ENCODE measurements at places on chromosomes 1 and 21.

- DNase-seq = no peak
Observed at GRCh38 chr1:117113199-117113598, 8.3 kb downstream of the TRIM45 start.

DNA sequence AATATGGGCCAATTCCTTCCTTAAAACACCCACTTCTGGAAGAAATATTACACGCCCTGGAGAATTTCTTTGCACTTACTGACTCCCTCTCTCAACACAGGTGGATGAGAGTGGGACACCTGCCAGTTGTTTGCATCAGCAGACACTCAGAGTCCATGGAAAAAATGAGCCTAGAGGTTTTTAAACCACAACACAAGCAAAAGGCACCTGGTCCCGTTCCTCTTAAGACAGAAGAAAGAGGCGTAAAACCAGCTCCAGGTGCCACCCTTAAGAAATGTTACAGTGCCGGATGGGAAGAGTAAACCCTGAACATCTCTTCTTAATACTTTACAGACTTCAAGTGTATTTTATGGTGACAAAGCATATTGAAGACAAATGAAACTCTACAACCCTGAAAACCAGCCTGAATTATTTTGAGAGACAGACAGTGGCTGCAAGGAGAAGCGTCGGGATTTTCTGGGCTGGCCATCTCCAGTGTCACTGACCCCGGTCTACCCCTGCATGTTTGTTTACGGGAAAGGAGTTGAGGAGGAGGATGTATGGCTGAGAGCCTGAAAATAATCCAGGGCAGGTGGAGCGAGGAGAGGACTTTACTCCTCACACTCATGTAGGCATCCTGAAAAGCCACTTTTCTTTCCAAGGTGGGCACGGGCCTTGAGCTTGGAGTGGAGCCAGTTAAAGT, 7.8 kb upstream of the RIPK4 start:
- no peak for DNase-seq

DNA sequence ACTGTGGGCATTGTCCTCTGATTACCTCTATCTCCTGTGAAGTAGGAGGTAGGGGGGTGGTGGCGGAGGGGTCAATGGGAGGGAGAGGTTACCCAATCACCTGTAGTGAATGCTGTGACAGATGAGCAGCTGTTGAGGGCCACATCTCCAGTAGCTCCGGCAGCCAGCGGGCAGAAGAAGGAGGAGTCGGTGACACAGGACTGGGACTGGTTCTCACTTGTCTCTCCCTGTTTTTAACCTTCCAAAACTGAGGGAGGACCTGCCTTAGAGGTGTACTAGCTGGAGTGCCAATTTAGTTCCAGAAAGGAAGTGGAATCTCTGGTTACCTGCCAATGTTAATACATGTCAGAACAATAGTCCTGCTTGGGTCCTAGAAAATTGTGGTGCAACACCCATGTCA, 56.2 kb upstream of the ENAH start:
- no peak for DNase-seq

DNA sequence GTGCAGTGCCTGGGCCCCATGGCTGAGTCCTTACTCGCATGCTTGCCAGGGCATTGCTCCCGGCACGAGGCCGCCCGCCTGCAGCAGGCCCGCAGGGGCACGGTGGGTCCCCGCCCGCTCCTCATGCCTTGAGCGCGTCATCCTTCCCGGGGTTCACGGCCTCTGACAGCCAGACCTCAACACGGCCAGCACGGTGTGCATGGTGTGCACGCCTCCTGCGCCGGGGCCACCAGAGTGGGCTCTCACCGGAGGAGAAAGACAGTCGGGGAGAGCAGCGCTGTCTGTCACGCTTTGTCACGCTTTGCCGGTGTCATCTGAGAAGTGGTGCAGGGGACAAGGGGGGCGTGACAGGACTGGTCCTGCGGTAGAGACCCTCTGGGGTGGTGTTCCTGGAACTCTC, 11.9 kb upstream of the COL18A1 start:
- no peak for DNase-seq

DNA sequence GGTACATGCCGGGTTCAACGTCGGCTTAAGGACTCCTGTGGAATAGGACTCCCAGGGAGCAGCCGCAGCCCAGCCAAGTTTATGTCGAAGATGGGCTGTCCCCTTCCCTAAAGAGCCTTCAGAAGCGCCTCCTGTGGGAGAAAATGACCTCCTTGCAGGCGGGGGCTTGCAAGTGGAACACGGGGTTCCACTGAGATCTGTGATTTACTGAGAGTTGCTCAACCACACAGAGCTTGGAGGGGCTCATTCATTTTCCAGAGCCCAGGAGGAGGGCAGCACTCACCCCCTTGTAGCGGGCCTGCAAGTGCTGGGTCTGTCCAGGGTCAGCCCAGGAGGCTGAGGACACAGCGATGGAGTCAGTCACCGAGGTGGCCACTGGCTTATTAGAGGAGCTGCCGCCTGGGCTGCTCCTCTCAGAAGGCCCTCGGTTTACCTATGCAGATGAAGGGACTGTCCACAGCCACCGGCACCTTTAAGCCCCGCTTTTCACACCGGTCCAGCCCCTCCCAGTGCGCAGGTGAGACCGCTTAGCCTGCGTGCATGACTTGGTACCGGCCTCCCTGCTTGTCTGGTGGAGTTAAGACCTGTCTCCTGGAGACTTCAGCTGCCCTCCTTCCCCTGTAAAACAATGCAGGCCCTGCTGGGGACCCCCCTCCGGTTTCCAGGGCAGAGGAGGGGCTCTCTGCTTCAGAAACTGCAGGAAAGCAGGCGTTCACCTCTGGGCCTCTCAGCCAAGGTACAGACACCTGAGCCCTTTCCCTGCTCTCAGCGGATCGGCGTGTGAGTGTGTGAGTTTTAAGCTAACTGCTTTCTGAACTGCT, 57.5 kb downstream of the ATP5PO start:
- no peak for DNase-seq

DNA sequence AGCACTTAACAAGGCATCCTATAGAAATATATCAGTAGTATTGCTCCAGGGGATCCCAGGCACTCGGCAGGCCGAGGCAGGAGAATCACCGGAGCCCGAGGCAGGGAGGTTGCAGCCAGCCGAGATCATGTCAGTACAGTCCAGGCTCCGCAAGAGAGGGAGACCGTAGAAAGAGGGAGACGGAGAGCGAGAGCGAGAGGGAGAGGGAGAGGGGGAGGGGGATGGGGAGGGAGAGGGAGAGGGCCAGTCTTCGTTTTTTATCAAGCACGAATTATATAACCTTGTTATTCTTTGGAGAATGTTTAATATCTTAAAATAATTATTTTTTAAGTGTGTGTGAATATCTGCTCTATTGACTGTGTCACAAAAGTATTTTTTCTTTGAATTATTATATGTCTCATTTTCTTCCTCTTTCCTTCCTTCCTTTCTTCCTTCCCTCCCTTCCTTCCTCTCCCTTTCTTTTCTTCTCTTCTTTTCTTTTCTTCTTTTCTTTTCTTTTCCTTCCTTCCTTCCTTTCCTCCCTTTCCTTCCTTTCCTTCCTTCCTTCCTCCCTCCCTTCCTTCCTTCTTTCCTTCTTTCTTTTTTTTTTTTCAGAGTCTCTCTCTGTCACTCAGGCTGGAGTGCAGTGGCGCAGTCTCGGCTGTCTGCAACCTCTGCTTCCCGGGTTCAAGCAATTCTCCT, 233.7 kb downstream of the SRGAP2C start:
- no peak for DNase-seq

DNA sequence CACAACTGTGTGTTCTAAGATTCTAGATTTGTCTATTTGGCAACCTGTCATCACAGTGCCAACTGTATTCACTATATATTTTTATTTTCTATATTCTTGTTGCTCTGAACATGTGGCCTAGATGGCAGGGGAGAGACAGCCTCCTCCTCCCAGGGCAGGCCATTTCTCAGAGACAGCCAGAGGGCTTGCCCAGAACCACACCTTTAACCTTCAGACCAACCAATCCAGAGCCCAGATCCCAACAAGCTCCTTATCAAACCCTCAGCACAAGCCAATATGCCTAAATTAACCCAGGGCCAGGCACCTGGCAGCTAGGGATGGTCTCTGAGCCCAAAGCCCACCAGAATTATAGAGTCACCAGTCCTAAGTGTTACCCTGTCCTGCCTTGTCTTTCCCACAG, 19.3 kb downstream of the TRIM11 start:
- DNase-seq = no peak

DNA sequence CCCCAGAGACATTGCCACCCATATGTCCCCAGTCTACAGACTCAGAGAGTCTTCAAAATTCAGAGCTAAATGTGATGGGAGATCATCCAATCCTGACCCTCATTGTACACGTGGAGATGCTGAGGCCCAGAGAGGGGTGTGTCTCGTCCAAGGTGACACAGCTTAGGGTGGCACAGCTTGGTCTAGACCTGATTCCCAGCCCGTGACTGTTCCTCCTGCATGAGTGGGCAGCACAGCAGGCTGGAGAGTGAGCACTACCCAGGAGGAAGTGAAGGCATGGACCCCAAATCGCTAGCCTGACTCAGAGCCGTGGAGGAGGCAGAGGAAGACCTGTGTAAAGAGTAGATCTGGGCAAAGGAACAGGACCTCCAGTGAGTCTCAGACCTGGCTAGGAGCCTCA, 16.4 kb downstream of the S100A7 start:
- DNase-seq = no peak

- DNase-seq = no peak
Observed at GRCh38 chr1:59552007-59552406, 255.1 kb downstream of the FGGY start.

DNA sequence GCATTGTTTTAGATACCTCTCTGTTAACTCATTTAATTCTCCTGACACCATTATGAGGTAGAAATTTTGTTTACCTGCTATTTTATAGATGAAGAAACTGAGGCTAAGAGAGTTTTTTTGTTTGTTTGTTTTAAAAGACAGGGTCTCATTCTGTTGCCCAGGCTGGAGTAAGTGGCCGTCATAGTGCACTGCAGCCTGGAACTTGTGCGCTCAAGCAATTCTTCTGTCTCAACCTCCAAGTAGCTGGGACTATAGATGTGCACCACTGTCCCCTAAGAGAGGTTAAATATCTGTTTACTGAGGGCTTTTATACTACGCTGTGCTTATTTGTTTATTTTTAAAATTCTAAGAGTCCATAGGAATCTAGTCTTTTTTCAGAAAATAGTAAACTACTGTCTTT, 43.7 kb upstream of the CACYBP start:
- no peak for DNase-seq

DNA sequence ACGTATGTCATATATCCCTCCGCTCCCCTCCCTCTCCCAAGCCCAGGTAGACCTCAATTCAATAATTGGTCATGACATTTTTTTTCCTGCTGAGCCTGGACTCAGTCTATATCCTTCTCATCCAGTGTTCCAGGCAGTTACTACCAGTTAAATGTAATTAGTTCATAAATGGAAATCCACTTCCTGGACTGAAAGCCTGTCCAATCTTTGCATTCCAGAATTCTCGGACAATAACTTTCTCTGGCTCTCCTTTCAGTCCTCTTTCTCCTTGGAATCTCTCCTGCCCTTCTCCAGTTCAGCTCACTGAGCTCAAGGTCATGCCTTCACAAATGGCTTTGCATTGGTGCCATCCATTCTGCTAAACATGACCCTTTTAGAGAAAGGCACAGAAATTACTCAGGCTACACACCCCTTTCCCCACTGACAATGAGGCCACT, 34.8 kb downstream of the VWA5B1 start:
- no peak for DNase-seq

DNA sequence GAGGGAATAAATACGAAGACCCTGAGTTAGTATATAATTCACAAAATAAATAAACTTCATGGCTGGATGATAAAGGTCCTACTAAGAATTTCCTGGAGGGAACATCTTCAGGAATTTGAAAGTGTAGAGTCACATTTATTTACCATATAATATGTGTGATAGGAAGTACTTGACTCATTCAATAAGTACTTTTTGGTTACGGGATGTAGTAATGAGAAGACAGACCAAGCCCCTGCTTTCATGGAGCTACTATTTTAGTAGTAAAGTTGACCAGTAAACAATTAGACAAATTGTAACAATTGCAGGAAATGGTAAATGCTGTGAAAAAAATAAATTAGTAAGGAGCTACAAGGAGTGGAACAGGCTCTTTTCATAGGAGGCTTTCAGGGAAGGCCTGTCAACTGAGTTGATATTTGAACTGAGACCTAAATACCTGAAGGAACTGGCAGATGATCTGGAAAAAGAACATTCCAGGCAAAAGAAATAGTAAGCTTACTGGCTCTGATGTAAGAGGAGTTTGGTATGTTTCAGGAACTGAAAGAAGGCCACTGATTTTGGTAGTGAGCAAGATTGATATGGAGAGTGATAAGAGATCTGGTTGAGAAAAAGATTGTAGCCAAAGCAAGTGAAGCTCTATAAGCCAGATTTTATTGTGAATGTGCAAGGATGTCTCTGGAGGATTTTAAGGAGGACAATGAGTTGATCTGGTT, 36.2 kb downstream of the CAMSAP2 start:
- no peak for DNase-seq

- no peak for DNase-seq
Observed at GRCh38 chr1:115746021-115746690, 22.4 kb downstream of the CASQ2 start.

DNA sequence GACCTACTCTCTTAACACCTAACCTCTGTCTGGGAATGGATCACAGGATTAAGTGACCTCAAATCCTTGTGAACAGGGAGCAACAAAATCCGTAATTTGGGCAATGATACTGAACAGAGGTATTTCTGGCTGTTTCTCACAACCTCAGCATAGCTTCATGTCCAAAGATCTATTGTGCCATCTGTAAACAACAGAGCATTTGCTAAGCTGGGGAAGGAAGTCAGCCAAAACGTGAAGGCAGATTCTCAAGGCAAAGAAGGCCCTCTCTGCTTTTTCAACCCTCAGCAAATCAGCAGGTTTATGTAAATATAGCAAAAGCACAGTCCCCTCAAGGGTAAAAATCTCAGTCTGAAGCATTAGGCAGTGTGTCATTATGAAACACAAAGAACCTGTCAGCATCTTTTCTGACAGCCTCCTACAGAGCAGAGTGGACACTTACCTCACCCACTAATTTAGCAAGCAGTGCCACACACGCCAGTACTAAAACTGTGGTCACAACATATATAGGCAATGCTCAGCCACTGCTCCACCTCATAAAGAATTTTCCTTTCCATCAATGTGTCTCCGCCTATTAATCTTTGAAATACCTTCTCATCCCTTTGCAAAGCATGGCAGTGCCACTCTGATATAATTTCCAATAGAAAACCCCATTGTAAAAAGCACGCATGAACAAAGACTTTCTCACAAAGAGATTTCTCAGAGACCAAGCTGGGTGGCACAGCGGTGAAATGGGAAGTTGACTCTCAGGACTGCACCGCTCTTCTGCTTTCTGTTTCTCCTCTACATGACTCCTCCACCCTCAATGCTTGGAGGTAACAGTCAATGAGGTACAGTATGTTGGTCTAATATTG, 188.0 kb downstream of the RERE start:
- DNase-seq = peak; percentile 27

Measured in fibroblast of skin of back (primary cell).